ENCODE measurements at places on chromosomes 2 and 18.

DNA sequence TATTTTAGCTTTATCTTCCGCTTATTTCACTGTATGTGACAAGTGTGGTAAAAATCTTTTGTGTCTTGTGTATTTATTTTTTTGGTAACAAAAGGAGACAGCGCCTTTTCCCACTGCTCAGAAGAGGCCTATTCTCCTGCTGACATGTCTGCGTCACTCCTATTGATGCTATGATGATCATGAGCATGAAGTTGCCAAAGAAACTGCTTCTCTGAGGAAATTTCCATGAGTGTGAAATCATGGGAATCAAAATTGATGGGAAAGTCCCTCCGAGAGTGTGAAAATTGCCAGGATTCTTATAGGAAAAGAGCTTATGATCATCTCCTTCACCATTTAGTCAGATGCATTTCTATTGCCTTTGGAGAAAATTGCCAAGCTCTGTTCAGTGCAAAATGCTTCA is 36.5 kb upstream of the DARS1 start:
- no peak for DNase-seq

DNA sequence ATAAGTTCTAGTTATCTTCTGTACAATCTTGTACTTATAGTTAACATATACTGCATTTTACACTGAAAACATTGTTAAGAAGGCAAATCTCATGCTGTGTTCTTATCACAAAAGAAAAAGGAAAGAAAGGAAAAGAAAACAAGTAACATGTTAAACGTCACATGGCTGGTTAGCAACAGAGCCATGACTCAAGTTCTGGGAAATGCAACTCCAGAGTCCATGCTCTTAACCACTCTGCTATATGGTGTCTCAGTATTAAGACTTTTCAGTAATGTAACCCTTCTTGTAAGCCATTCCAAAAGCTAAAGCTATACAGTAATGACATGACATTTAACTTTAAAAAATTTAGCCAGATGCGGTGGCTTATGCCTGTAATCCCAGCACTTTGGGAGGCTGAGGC is 181.4 kb downstream of the BARD1 start:
- DNase-seq, result no peak

GRCh38 chr2:182248362-182248761 is 178.5 kb downstream of the PDE1A start:
- DNase-seq, result no peak

- DNase-seq, result no peak
Measured at GRCh38 chr2:127321303-127321702, 27.4 kb upstream of the ERCC3 start.

- no peak for DNase-seq
Measured at GRCh38 chr2:177738461-177739235, 333.9 kb downstream of the PDE11A start.

DNA sequence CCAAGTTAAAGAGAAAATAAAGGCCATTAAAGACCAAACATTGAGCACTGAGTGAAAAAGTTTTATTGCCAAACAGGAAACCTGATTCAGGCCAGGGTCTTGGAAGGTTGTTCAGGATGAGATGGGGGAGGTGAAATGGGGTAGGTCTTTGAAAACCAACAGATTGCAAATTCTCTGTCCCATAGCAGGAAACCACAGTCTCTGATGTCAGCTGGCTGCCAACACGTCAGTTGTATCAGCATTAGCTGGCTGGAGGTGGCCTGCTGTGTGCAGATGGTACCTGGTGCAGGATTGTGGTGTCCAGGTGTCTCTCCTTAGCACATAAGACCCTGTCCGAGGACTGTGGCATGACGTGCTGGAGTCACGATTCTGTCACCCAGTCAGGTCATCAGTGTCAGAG is 106.3 kb downstream of the MSH2 start:
- DNase-seq, result no peak

DNA sequence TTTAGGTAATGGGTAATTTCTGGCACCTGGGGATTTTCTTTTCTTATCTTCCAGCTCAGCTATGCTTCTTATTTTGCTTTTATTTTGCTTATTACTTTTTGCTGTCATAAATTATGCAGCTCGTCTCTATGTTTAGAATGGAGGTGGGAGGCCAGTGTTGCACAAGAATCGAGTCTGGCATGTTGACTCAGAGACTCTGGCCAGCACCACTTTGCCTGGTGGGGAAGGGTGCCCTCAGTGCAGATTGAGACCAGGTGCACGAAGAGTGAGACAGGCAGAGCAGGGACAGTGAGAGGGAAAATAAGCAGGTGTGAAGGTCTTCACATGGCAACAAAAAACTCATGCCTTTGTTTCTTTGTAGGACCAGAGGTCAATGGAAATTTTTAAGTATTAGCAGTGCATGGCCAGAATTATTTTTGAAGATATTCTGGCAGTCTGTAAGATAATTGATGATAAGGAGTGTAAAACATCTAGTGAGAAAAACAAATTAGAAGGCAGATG is 59.2 kb upstream of the SLC5A7 start:
- no peak for DNase-seq

DNA sequence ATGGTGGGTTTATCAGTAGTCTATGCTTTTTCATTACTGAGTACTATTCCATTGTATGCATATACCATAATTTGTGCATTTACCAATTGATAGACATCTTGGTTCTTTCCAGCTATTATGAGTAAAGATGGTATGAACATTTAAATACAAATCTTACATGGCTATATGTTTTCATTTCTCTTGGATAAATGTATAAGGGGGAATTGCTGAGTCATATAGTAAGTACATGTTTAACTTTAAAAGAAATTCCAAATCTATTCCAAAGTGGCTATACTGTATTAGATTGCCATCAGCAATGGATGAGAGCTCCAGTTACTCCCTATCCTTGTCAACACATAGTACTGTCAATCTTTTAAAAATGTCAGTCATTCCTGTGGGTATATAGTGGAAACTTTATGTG is 243.9 kb downstream of the CDCA7 start:
- DNase-seq, result no peak

DNA sequence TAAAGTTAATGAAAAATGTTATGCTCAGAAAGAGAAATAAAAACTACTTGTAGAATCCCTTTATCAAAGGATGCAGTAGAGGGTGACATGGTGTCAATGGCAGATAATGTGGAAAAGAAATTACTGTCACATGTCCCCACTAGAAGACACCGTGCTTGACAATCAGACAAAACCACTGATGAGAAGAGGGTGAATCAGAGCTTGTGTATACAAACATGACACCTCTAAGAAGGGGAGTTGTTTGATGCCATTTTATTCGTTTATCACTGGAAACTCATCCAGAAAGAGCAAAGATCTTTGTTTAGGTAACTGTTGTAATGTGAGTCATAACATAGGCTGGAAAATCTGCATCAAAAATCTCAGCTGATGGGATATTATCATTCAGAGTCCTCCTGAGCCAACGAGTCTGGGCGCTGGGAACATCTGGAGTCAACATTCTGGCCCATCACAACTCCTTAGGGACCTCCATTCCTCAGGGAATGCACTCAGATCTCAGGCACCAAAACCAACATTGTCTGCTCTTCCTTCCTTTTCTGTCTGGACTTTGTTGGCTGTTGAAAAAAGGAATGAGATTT is 49.5 kb upstream of the RAB12 start:
- DNase-seq, result no peak

DNA sequence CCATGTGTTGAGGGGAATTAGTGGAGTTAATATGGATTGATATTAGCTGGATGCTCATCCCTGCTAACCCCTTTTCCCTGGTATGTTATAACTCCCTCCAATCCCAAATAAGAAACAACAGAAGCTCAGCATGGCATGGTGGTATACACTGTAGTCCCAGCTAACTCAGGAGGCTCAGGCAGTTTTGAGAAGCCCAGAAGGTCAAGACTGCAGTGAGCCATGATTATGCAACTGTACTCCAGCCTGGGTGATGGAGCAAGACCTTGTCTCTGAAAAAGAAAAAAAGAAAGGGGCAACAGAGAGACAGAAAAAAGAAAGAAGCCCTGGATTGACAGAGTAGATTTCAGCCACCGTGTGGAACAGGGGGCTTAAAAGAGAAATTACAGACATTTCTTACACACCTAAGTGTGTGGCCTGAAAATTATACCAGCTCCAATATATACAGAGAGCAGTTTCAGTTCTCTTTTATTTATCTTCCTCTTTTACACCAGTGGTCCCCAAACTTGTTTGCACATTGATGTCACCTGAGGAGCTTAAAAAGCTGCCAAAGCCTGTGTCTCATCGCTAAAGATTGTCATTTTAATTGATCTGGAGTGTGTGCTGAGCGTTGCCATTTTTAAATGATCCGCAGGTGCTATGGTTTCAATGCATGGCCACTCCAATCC is 203.6 kb downstream of the UBE2E3 start:
- no peak for DNase-seq

GRCh38 chr2:146241023-146241422 is 1603.8 kb upstream of the ACVR2A start:
- no peak for DNase-seq

GRCh38 chr18:59518705-59519104 is 159.6 kb upstream of the LMAN1 start:
- DNase-seq, result no peak

GRCh38 chr2:152846697-152847470 is 128.5 kb downstream of the ARL6IP6 start:
- DNase-seq, result no peak

- no peak for DNase-seq
Measured at GRCh38 chr2:216563646-216564045, 65.0 kb downstream of the RPL37A start.

DNA sequence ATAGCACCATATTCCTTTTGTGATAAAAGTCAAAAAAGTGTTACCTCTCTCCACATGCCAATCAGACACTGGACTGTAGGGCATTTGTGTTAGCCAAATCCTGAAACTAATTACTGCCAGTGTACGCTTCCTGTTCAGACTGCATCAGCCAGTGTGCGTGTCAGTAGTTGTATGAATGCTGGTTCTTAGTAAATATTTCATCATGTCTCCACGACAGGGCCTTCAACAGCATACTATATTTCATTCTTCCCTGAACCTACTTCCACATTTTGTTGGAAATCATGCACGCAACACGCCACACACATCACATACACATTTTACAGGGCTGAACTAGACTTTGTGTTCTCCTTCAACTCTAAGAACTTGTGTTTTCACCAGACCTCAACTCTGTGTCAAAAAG is 77.5 kb downstream of the EPB41L3 start:
- no peak for DNase-seq

DNA sequence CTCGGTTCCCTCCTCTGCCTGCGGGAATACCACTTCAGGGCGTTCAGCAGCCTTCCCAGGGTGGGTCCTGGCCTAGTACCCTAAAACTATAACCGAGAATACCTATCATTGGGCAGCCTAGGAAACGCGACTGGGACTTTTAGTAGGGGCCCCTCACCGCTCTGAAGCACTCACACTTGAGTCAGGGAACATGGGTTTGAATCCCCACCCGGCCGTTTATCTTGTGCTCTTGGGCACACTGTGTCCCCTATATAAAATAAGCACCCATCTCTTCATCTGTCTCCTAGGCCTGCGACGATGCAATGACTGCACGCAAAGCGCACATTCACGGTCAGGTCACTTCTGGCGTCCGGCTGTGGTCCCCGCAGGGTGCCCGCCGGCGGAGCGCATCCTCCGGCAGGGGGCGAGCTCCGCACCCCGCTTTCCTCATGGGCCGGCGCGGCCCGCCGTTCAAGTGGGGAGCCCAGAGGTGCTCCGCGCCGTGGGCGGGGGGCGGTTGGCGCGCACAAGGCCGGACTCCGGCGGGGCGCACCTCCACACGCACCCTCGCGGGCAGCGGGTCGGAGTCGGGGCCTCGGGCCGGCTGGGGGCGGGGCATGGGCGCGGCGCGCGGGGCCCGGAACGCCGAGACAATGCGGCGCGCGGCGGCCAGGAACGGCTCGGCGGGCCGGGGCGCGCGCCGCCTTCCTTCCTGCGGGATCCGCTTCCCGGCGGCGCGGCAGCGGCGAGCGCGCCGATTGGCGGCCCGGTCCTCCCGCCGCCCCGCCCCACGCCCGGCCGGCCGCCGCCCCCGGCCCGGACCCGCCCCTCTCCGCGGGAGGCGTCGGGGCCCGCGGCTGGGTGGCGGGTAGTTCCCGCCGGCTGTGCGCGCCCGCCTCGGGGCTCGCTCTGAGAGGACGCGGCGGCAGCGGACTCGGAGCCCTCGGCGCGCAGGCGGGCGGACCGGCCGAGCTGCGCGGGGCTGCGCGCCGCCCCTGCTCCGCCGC is at the start of gene ASAP2:
Gene ASAP2, plus strand, starts transcription at position 850 of the 986 bp plus-strand sequence. CDS start 293 bp downstream, outside the sequence.
- peak; percentile 6 for DNase-seq

- peak; percentile 54 for DNase-seq
Measured at GRCh38 chr2:227783404-227784138, 30.1 kb upstream of the CCL20 start.

DNA sequence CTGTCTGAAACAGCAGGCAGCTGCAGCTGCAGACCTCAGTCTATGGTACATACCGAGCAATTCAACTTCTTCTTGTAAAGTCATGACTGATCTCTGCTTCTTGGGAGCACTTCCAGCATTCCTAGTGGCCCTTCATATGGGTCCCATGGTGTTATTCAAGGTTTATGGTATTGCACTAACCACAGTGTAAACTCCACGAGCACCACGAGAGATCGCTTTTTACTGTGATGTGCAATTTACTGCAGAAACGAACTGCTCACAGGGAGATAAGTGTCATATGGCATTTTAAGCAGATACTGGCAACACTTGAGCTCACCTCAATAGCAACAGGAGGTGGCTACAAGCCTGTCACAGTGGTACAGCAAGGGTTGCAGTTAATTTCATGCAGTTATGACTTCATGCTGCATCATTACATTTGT is 38.6 kb upstream of the SH3BP4 start:
- no peak for DNase-seq

GRCh38 chr2:953975-954686 is 3.5 kb downstream of the SNTG2 start:
- no peak for DNase-seq

DNA sequence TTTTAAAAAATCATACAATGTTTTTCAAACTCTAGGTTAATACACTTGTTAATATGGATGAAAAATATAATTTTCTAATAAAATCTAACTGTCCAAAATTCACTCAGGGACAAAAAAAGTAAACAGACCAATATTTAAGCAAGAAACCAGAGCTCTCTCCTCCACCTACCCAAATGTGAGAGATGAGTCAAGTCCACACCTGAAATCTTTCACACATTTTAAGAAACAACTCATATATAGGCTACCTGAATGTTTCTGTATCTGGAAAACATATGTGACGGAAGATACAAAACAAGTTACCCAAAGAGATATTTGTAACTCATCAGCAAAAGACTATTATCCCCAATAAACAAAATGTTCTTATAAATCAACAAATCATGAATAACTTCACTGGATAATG is 20.2 kb downstream of the ZNF516 start:
- DNase-seq, result no peak

- DNase-seq, result no peak
Measured at GRCh38 chr18:23945416-23946079, 69.0 kb upstream of the TTC39C start.

Data from CD4-positive, alpha-beta T cell treated with Interleukin-21 for 1 hour (primary cell).